ENCODE measurements at places on chromosomes 11 and 22.
A peak's percentile ranks its signal among the peaks of the same experiment; 100 is the strongest.

DNA sequence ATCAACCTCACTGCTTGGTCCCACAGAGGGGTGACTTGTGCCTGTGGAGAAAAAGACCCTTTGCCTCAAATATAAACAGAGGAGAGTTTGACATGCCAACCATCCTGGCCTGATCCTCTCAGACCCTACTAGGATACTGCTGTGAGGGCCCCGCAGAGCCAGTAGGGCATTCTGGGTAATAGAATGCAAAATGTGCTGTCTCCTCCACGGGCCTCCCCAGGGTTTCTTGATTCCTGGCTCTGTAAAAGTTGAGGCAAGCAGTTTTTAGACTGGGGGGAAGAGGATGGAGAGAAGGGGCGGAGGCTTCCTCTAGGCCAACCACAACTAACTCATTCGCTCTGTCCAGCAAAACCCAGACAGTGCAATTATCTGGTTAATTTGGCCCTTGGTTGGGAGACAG is 81.7 kb downstream of the SYN3 start:
- no peak for DNase-seq

DNA sequence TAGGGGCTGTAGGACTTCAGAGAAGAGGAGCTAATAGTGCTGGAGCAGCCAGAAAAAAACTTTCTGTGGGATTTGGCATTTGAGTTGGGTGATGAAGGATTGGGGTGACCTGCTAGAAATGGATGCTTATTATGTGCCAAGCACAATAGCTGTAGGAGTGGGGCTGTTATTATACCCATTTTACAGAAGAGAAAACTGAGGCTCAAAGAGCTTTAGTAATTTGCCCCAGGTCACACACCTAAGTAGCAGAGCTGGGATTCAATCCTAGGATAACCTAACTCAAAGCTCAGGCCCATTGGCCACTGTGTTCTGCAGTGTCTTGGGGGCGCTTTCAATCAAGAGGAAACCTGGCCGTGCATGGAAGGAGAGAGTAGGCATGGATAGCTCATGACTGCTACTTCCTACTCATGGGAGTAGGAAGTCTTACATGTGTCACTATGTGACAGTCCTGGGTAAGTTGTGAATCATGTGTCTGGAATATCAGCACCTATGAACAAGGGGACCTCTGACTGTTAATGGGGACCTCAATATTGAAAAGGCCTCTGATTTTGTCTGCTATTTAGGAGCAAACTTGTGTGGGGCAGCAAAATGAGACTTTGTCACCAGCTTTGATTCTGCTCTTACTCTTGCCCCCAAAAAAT is 6.1 kb upstream of the ELF5 start:
- no peak for DNase-seq

DNA sequence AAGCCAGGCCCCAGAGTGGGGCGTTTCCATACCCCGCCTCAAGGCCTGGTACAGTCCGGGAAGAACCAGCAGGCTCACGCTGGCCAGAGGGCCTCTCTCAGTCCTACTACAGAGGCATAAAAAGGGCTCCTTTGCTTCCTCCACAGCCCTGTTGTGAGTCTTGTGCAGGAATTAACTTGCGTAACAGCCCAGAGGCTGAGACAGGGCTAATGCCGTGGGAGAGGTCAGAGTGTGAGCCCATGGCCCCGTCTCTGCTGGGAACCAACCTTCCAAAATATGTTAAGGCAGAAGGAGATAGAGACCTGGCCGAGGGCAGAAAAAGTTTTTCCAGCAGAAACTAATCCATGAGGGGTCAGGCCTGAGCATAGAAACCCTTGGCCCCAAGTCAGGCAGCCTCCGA is 19.9 kb upstream of the TMEM184B start:
- DNase-seq, result no peak

- no peak for DNase-seq
Measured at GRCh38 chr22:22082960-22083359, 100.4 kb upstream of the TOP3B start.

DNA sequence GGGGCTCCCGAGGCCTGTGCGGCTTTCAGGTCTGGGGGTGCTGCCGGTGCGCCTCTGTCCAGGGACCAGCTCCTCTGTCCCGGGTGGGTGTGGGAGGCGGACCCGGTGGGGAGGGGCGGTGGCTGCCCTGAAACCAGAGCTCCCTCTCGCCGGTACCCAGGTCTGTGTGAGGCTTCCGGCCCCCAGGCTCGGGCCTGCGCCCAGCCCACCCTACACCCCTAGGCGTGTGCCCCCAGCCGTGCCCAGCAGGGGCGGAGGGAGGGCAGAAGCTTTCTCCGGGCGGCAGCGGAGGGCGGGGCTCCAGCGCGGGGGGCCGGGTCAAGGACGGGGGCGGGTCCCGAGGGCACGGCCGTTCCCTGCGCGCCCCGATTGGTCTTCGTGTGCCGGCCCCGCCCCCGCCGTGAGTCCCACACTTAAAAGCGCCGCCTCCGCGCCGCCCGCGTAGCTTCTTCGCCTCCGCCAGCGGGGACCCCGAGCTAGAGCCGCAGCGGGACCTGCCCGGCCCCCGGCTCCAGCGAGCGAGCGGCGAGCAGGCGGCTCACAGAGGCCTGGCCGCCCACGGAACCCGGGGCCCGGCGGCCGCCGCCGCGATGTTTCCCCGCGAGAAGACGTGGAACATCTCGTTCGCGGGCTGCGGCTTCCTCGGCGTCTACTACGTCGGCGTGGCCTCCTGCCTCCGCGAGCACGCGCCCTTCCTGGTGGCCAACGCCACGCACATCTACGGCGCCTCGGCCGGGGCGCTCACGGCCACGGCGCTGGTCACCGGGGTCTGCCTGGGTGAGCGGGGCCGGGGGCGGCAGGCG is 616 bp downstream of the PNPLA2 start:
- DNase-seq, result peak; percentile 97

GRCh38 chr22:44033694-44034093 is 9.6 kb downstream of the PARVB start:
- DNase-seq, result no peak

DNA sequence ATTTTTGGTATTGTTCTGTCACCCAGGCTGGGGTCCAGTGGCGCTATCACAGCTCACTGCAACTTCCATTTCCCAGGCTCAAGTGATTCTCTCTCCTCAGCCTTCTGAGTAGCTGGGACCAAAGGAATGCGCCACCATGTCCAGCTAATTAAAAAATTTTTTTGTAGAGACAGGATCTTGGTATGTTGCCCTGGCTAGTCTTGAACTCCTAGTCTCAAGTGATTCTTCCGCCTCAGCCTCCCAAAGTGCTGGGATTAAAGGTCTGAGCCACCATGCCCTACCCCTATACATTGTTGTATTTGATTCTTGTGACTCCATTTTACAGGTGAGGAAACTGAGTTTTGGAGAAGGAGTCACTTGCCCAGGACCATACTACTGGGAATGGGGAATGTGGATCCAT is 11.9 kb downstream of the KIAA1671 start:
- DNase-seq, result no peak

- DNase-seq, result no peak
Measured at GRCh38 chr22:49951678-49951985, 8.9 kb upstream of the PIM3 start.

- DNase-seq, result peak; percentile 77
Measured at GRCh38 chr22:46262449-46263215, 511 bp downstream of the PKDREJ start.

- DNase-seq, result peak; percentile 61
Measured at GRCh38 chr22:46295277-46295971, 1.2 kb upstream of the GTSE1 start.

DNA sequence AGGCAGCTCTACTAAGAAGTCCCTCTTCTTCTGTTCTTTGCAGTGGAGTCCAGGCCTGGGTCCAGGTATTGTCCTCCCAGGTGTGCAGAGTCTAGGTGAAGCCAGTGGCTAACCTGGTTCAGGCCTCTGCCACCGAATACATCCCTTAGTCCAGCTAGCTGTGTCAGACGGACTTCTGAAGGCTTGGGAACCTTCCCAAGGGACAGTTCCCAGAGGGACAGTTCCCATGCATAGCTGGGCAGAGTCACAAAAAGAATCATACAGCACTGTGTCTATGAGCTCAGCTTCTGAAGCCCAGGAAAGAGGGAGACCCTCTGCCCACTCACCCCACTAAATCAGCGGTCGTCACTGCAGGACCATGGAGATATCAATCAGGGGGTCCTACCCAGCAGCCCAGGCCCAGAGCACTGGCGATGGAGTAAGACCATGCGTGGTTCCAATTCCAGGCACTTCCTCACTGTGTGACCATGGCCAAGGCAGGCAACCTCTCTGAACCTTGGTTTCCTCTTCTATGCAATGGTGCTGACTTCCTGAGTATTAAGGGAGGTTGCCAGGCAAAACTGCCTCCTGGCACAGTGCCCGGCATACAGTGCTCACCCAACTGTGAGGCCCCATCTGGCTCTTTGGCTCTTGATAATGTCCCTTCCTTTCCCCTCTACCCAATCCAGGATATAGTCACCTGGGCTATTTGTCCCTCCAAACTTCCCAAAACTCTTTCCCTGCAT is 3.4 kb downstream of the MS4A10 start:
- no peak for DNase-seq

GRCh38 chr11:134624166-134624920 is 212.3 kb upstream of the B3GAT1 start:
- no peak for DNase-seq

DNA sequence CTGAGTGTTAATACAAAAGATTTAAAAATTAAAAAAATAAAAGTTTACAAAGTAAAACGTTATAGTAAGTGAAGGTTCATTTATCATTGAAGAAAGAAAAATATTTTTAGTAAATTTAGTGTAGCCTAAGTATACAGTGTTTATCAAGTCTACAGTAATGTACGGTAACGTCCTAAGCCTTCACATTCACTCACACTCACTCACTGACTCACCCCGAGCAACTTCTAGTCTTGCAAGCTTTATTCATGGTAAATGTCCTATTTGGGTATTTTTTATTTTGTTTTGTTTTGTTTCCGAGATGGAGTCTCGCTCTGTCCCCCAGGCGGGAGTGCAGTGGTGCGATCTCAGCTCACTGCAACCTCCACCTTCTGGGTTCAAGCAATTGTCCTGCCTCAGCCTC is 8.8 kb downstream of the CASTOR1 start:
- no peak for DNase-seq

DNA sequence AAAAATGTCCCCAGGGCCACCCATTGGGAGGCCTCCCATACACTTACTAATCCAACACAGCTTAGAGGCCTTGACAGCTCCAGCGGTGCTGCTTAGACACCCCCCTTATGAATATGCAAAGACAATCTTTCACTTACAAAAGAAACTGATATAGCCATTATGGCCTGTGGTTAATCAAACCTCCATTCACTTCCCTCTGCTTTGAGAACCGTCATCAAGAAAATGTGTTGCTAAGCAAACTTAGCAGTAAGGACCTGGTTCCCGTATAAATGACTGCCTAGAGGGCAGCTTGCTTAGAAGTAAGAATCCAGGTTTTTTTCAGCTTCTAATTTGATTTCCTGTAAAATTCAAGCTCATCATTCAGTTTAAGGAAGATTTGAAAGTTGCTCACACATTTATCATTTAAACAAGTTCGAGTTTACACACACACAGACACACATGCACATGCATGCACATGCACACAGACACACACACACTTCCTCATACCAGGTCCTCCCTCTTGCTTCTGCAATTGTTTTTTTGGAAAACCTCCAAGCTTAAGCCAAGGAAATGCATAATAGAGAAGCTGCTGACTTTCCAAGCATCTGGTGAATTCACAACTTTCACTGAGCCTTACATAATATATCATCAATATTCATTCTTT is 137.7 kb upstream of the BLID start:
- DNase-seq, result no peak

DNA sequence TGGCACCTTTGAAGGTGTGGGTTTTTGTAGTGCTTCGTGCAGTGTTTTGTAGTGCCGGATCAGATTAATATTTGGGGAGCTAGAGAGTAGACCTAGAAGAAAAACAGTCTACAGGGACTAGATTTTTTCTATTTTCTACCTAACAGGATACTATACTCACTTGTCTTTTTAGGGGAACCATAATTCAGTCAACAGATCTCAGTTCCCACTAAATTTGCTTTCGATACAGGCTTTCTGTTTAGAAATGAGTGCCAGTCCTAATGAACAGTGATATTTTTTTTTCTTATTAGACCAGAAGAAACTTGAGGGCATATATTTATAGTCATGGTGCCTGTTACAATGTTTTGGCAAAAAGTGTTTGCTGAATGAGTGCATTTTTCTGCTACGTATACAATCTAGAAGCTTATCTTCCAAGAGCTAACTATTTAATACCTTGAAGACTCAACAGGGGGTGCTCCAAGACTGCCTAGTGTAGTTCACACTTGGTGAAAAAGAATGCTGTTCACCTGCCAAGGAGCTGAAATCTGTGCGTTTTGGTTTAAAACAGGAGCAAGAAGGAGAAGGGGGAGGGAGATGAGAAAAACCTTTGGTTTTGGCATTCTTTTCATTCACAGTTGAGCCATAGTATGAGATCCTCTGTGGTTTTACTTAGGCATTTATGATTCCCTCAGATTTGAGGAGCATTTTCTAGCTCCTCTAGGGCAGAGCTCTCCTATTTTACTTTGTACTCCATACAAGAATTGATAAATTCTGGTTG is 44.9 kb upstream of the VSTM5 start:
- peak; percentile 61 for DNase-seq

- DNase-seq, result no peak
Measured at GRCh38 chr11:19430754-19431398, 190.1 kb upstream of the E2F8 start.

GRCh38 chr11:106763501-106763900 is 254.8 kb downstream of the GUCY1A2 start:
- no peak for DNase-seq

- no peak for DNase-seq
Measured at GRCh38 chr22:29509815-29510214, 29.8 kb downstream of the NEFH start.

DNA sequence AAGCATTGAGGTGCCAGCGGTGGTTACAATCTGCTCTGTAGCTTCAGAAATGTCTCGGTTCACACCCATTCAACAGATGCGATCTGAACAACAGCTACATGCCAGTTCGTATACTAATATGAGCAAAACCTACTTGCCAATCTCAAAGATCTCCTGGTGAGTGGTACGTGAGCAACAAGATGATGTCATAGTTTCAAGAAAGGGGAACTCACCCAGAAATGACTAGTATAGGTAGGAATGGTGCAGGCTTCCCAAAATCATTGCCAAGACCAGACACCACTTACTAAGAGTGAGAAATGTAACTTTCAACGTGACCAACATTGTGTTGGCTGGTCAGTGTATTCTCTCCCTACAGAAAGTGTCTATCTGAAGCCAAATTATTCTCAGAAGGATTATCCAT is 31.1 kb downstream of the OR6Q1 start:
- DNase-seq, result no peak

GRCh38 chr11:2762031-2762380 is 62.2 kb upstream of the KCNQ1OT1 start:
- no peak for DNase-seq

DNA sequence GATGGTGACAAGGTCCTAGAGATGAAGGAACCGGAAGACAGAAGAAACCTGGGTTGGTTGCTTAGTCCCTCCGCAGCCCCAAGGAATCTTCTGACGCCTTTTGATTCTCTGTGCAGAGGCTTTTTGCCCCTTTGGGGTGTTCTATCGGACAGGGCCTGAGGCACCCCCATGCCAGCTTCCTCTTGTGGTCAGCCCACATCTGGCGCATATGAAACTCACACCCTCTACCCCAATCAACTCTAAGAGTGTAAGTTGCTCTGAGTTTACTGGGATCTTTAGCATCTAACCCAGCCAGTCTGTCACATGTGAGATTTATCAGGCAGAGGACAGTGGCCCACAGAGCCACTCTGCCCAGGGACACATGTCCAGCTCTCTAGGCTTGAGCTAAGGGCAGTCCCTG is 17.4 kb downstream of the RASD2 start:
- no peak for DNase-seq

Measured in activated CD4-positive, alpha-beta T cell treated with anti-CD3 and anti-CD28 coated beads, Interleukin-2, amount 10 ng/mL, durations not matched to agents 24 days and 14 days (primary cell).